ENCODE measurements at places on chromosomes 12 and 14.
A peak's percentile ranks its signal among the peaks of the same experiment; 100 is the strongest.

DNA sequence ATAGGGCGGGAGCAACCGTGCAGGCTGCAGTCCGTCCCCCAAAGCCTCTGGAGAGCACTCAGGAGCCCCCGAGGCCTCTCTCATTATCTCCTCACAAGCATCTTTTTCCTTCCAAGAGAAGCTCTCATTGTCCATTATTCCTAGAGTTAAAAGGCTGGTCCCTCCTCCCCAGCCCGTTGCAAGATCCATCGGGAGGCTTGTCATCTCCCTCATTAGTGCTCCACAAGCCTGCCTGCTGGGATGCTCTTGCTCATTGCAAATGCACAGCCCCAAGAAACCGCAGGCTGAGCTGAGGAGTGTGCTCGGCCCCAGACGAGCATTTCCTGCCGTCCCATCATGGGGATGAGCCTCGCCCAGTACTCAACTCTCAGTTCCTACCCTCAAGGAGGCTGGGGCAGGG is 23.3 kb downstream of the NUAK1 start:
- DNase-seq, result no peak

DNA sequence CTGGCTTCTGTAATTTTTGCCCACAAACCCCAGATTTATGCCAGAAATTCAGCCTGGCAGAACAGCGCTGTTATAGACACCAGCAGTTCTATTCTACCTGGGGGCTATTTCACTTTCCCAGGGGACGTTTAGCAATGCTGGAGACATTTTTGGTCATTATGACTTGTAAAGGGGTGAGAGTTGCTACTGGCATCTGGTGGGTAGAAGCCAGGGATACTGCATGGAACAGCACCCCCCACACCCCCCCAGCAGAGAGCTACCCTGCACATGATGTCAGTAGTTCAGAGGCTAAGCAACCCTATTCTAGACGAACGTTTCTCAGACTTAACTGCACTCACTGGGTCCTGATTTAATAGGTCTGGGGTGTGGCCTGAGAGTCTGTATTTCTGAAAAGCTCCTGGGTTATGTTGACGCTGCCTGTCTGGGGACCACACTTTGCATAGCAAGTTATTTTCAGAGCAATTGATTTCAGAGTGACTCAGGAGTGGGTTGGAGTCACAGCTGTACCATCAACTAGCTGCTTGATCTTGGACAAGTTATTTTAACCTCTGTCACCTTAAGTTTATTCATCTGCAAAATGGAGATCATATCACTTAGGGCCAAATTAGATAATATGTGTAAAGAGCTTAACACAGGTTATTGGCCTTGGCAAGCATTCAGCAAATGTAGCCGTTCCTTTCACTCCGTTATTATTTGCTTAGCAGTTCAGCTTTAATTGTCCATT is 48.5 kb downstream of the CHST11 start:
- peak; percentile 69 for DNase-seq

DNA sequence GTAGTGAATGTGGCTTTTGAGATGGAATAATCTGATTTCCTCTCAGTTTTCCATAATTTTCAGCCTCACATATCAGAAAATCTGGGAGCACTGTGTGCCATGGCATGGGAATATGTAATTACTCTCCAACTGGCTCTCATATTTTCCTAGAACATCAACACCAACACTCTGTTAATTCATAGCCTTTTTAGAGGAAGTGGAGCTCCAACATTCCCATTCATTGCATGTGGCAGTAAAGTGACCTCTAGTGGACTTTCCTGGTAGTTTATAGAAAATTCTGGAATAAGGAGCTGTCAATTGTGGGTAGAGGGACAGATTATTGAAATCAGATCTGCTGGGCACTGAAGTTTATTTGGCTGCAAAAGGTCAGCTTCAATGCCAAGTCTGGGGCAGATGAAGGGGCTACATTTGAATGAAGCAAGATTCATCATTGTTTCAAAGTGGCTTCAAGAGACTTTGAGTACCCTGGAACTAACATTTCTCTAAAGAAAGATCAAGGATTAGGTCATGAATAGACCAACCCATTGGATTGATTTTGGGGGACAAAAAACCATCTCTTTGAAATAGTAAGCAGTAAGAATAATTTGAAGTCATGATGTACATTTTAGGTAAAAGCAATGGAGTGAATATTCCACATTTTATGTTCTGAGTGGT is 23.6 kb upstream of the USP44 start:
- DNase-seq, result peak; percentile 65

- no peak for DNase-seq
Observed at GRCh38 chr12:94261119-94261518, 112.7 kb downstream of the PLXNC1 start.

GRCh38 chr12:96234591-96235483 is 40.7 kb downstream of the ELK3 start:
- no peak for DNase-seq

DNA sequence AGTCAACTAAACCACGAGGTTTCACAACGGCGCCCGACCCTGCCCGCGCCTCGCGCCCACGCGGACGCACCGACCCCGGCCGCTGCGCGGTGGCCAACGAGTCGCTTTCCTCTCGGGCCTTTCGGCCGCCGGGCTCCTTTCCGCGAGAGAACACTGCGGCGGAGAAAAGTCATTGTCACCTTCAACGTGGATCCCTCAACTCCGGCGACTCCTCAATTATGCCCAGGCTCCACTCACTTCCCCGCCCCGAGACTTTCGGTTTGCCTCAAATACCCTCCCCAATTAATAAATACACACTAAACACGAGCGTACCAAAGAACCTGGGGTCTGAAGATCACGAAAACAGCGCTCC is 450 bp downstream of the SINHCAF start:
- DNase-seq, result no peak

GRCh38 chr12:118958520-118958919 is 22.8 kb upstream of the SRRM4 start:
- no peak for DNase-seq

GRCh38 chr14:88385212-88386101 is at the start of gene SPATA7:
Gene SPATA7, plus strand, starts transcription at chr14:88385657. Its CDS starts 162 bp downstream, at chr14:88385819.
- DNase-seq, result peak; percentile 85

DNA sequence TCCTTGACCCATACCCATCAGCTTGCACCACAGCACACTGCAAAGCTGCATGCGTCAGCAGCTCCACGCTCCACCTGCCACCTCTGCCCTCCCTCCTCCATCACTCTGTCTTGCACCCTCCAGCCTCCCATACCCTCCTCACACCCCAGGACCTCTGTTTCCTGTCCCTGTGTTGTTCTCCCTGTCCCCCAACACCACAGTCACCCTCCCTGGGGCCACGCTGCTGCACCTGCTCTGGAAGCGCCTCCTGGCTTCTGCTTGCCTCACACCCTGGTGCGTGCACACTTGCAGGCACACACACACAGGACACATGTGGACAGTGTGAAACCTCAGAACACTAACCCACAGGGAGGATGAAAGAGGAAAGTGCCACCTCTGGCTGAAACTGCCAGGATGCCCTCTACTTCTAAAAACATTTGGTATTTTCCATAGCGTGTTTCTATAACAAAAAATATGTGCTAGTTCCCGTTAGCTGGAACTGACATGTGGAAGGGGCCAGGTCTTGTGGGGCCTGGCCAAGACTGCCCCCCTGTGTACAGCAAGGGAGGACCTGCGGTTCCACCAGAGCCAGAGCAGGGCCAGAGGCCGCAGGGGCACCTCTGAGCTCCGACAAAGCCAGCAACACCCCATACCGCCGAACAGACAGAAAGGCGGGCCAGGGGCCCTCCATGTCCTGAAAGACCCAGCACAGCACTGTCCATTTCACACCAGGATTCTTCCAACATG is 10.0 kb downstream of the BRF1 start:
- DNase-seq, result peak; percentile 37

DNA sequence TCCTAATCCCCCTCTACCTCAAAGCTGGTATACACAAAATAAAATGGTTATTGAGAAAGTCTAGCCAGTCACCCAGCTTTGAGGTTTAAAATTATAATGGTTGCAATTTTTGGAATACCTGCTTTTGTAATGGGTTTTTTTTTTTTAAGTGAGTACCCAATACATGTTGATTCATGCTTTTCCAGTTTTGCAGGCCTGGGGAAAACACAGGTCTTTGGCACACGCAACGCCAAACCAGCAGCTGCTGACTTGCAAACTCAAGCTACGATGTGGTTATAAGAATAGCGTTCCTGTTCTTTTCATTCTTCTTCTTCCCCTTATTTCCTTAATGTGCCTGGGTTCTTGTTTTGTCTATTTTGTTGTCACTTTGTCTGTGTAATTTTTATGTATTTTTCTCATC is 233.0 kb downstream of the EGLN3 start:
- no peak for DNase-seq

GRCh38 chr14:99155173-99156089 is 116.6 kb downstream of the BCL11B start:
- no peak for DNase-seq

DNA sequence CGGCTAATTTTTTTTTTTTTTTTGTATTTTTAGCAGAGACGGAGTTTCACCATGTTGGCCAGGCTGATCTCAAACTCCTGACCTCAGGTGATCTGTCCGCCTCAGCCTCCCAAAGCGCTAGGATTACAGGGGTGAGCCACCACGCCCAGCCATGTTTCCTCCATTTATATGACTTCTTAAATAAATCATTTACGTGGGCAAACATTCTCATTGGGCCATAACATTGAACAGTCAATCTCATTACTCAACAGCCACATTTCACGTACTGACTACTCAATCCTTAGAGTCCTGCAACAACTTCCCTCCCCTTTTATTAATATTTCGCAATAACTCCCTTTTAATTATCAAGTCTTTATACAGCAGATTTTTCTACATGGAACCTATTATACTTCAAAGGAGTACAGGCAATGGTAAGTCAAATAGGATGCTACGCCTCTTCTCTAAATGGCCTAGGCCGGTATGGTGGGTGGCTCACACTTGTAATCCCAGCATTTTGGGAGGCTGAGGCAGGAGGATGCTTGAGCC is 7.4 kb upstream of the CSRNP2 start:
- DNase-seq, result no peak

GRCh38 chr12:53259891-53260290 is 8.2 kb upstream of the ESPL1 start:
- DNase-seq, result no peak

GRCh38 chr12:30870491-30871265 is 55.9 kb upstream of the TSPAN11 start:
- DNase-seq, result no peak

DNA sequence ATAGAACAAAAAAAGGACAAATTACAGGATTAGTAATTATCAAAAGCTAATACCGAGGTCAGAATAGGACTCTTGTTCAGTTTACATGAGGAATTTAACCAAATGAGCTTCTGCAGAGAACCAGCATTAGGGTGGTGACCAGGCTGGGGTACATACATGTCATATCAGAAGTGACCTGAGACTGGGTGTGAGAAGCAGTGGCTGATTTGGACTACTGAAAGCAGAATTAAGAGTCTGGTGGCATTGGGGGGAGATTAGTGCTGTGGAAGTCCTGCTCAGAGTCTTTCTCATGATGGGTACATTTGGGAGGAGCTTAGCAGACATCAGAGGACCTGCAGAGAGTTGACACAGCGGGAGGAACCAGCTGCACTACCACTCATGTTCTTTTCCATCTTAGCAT is 21.7 kb downstream of the TRAF3 start:
- DNase-seq, result no peak

- no peak for DNase-seq
Observed at GRCh38 chr12:49017891-49018260, 700 bp downstream of the PRKAG1 start.

- no peak for DNase-seq
Observed at GRCh38 chr12:6362403-6362802, 13.0 kb downstream of the SCNN1A start.

DNA sequence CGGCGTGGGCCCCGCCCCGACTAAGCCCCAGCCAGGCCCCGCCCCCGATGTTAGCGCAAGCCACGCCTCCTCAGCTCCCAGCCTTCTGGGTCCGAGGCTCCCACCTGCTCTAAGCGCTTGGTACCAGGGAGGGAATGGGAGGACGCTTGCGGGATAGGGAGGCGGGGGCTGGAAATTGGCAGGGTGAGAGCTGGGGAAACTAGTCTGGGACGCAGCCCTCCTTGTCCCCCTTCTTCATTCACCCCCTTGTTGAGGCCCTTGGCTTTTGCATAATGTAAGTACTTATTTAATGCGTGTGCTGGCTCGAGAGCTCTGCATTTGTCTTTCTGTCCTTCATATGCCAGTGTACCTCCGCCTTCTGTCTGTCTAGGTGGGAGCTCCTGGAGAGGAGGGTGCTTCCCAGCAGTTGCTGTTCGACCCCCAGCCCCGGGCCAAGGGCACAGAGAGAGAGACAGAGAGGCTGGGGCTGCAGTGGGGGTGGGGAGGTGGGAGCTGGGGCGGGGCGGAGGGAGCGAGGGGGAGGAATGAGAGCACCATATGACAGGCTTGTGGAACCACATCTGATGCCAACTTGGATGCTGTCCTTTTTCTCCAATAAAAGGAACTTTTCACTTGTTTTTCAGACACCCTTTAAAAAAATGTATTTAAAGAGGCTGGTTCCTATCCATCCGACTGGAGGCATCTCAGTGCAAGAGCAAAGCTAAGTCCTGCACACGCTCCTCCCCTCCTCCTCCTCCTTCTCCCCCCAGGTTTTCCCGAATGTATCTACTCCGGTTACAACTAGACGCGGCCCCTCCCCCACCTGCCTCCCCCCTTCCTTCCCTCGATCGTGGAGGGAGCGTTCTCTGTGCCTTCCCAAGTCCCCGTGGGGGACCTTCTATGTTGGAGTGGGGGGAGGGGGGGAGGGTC is 25.6 kb upstream of the MAP1LC3B2 start:
- DNase-seq, result peak; percentile 59

DNA sequence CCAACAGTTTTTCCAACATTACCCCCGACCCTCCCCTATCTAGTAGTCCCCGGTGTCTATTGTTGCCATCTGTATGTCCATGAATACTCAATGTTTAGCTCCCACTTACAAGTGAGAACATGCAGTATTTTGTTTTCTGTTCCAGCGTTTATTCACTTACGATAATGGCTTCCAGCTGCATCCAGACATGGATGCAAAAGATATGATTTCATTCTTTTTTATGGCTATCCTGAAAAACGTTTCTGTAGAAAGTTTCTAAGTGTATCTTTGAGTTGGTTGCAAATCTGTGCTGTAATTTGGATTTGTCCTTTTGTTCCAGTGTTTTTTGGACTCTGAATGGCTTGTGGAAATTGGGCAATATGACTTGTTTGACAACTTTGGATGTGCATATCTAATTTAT is 11.7 kb downstream of the SP1 start:
- DNase-seq, result no peak

- DNase-seq, result no peak
Observed at GRCh38 chr12:67681105-67681778, 32.7 kb downstream of the DYRK2 start.

DNA sequence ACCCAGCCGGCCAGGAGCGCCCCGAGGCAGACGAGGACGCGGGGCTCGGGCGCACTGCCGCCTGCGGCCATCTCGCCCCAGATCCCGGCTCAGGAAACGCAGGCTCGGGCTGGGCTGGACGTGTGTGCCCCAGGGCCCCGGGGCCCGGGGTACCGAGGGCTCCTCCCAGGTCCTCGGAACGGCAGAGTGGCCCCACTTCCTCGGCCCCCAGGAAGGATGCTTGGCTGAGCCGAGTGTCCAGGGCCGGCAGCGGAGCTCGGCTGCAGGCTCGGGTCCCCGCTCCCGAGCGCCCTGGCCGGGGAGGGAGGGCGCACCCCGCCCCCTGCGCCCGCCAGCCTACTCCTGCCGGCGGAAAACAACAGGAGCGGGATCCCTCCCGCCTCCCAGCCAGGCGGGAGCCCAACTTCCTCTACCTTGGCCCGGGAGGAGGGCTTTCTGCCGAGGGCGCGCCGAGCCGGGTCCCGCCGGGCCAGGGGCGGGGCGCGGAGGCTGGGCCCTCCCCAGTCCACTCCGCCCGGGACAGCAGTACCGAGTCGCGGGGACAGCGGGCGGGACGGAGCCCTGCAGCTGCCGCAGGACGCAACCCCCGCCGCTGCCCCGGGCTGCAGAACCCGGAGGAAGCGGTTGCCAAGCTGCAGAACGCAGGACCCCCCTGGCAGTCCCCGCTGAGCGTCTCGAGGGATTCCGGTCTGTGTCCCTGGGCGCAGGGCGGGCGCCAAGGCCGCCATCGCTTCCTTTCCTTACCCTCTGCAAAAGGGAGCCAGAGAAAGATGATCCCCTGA is at the start of gene VSIG10:
Gene VSIG10, minus strand, starts transcription at position 411 of the 782 bp plus-strand sequence. Its CDS starts 340 bp downstream, at position 71.
- peak; percentile 79 for DNase-seq

Measured in dermis microvascular lymphatic vessel endothelial cell (primary cell).